Stimulated activated CD8-positive, alpha-beta memory T cell treated with anti-CD3 and anti-CD28 coated beads, Interleukin-4, amount 100 ng/mL, for 1 hour (primary cell): ENCODE measurements at places on chromosomes 1 and 21.

- DNase-seq = no peak
Measured at GRCh38 chr21:17195976-17196375, 316.9 kb upstream of the CXADR start.

DNA sequence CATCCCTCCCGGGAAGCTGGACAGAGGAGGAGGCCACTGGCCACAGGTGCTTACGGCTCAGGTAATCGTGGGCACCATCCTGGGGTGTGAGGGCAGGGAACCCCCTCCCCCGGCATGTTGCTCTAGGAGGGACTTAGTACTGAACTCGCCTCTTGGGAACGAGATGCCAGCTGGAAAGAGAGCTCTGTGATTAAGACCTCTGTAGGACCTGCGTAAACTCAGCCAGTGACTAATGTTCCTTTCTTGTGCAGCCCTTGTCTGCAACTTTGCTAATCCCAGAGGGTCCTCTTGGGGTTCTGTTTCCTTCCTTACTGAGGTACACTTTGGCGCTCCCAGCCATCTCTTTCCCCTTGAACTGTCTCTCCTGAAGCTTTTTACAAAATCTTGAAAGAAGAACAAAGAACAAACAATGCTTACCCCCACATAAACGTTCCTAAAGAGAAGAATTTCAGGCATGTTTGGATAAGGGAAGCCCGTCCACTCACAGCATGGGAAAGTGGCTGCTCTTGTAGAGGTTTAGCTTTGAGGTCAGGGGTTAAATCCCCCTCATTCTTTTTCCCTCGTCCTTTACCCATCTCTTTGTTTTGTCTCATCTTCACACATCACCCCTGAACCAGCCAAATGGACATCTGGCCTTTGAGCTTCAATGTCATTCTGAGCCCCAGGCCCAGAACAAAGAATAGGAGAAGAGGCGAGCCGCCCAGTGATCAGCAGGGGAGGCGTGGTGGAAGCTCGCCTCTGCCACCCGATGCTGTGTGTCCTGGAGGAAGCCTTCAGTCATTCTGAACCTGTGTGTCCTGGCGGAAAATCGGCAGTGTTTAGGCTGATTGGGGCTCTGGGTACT lies 37.4 kb downstream of the CITED4 start:
- DNase-seq = no peak

- DNase-seq = no peak
Measured at GRCh38 chr1:204074274-204075138, 1.6 kb downstream of the SOX13 start.

GRCh38 chr1:81542196-81542595 lies 258.5 kb upstream of the ADGRL2 start:
- no peak for DNase-seq

- DNase-seq = no peak
Measured at GRCh38 chr1:15299806-15300205, 52.8 kb downstream of the FHAD1 start.

DNA sequence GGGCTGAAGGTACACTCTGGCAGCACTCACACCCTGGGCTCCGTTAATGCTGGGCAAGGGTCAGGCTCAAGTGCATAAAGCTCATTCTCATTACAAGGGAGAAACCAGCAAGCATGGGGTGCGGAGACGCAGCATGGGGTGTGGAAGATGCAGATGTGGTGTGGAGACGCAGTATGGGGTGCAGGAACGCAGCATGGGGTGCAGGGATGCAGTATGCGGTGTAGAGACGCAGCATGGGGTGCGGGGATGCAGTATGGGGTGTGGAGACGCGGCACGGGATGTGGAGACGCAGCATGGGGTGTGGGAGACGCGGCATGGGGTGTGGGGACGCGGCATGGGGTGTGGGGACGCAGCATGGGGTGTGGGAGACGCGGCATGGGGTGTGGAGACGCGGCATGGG lies 390.7 kb downstream of the NPHP4 start:
- no peak for DNase-seq

DNA sequence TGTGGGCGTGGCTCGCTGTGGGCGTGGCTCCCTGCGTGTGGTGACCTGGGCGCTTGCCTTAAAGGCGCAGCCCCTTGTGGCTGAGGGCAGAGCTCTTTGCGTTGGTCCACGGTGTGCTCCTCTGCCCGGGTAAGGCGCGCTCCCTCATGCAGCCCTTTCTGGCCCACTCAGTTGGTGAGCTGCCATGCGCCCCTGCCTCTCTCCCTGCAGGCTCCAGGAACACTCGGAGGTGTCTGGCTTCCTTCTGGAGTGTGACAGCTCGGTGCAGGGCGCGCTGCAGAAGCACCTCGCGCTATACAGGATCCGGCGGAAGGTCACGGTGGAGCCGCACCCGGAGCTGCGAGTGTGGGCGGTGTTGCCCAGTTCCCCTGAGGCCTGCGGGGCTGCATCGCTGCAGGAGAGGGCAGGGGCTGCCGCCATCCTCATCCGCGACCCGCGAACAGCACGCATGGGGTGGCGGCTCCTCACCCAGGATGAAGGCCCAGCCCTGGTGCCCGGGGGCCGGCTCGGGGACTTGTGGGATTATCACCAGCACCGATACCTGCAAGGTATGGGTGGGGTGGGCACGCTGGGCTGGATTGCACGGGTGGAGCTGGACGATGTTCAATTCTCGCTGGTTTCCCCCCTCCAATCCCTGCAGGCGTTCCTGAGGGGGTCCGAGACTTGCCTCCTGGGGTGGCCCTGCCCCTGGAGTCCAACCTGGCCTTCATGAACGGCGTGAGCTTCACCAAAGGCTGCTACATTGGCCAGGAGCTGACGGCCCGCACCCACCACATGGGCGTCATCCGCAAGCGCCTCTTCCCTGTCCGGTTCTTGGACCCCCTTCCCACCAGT lies 9.1 kb downstream of the IBA57 start:
- no peak for DNase-seq

GRCh38 chr1:117060441-117061317 lies 553 bp downstream of the TTF2 start:
- DNase-seq = no peak

GRCh38 chr21:46500224-46500861 lies 41.7 kb downstream of the DIP2A start:
- no peak for DNase-seq

DNA sequence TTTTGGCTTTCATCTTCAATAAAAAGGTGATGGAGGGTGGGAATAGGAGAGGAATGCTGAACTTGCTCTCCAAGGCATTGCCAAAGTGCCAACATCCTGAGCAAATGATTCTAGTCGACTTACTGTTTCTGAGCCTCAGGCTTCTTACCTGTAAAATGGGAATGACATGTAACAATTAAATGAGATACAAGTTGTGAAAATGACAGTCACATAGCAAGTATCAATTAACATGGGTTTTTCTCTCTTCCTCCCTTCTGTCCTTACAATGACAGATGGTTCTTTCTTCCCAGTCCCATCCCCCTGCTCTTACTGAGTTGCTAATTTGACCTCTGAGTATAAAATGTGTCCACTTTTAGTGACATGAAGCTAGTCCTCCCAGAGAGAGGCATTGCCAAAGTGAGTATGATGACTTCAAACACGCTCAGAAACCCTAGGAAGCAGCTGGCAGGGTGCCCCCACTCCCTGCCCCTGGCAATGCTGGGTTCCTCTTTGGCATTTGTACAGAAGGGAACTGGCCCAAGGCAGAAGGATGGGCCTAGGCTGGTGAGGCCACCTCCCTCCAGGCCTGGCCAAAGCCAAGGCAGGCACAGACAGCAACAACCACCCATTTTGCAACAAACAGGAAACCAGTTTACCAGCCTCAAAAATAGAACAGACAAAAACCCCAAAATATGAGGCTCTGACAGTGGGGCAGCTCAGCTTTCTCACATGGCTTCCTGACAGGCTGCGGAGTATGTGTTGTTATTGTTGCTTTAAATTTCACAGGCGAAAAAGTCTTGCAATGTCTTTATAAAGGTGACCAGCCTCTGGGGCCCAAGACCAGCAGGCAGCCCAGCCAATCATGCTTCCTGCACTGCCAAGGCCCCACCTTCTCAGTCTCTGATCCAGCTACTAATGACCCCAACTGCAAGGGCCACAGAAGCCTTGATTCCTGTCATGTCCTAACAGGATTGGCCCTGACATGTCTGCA lies 115.9 kb downstream of the HIVEP3 start:
- no peak for DNase-seq

DNA sequence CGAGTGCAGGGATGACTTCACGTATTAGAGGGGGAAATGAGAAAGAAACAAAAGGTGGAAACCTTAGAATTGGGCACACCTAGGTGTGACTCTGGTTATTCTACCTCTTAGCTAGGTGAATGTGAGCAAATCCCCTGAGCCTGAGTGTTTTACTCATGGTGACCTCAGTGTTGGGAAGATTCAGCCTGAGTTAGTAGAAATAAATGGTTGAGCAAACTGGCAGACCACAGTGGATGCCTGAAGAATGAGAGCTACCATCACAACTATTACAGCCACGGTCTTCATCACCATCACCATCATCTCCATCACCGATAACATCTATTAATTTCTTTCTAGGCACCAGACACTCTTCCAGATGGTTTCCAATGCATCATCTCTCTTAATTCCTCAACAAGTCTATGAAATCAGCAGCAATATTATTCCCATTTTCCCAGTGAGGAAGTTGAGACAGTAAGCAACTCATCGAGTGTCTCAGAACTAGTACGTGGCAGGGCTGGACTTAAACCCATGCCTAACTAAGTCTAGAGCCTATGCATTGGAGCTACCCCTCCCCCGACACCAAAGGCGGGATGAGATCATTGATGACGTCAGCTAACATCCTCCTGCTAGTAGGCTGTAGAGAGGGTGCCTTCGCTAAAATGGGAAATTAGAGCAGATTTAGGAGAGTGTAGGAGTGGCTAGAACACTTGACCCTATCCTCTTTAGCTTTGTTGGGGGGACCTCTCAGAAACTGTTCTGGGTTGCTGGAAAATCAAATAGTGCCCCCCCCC lies 7.9 kb upstream of the KAZN start:
- DNase-seq = no peak

DNA sequence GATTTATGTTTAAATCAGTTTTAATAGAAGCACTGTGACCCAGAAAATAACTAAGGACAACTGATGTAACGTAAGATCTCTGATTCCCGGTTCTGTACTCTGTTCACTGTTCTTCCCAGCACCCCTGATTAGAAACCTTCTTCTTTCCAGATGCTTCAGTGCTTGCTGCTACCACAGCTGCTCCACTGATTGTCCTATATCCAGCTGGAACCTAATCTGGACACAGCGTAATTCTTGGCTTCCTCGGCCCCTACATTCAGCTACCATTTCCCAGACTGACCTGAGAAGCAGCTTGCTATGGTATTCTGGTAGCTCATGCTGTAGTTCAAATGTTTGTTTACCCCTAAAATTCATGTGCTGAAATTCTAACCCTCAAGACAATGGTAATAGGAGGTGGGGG lies 302.7 kb downstream of the GRIK1 start:
- no peak for DNase-seq

DNA sequence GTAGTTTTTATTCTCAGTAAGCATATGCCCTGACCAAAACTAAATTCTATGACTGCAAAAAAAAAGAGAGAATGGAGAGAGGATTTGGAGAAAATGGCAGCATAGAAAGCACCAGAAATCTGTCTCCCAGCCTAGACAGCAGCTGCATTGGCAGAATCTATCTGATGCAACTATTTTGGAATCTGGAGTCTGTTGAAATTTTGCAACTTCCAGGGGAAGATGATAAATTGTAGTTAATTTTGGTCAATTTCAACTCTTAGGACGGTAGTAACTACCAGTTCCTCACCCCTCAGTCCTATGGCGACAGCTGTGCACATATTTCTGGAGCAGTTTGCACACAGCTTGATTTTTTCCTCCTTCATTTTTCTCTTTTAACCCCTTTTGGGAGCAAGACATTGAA lies 10.9 kb downstream of the EXO5 start:
- DNase-seq = no peak

DNA sequence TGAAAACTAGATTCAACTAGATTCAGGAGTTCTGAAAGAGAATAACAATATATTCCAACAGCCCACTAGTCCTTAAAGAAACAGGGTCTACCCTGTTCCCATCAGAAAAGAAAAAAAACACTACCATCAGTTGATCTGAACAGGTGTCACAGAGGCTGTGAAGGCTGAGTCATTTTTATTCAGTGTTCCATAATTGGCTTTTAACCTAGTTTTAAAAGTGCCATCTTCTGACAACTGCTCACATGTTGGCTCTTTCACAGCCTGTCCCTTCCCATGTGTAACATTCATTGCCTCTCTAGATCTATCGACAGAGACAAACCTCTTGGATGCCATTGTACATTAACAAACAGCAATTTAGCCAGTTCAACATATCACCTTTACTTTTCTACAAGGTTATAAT lies 243.7 kb downstream of the TBX15 start:
- no peak for DNase-seq

DNA sequence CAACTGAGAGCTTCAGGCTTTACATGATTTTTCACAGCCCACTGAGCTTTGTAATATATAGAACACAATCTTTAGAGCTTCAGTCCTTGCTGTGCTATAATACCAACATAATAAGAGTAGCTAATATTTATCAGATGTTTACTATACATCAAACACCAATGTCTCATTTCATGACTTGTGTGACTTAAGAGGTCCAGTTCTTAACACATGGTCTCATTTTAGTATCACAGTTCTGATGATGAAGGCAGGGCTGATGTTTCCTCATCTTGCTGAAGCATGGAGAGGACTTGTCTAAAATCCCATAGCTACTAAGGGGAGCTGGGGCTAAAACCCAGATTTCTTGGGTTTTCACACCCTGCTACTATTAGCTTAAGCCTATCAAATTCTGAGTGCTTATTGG lies 5.5 kb downstream of the MTR start:
- DNase-seq = no peak

- peak; percentile 46 for DNase-seq
Measured at GRCh38 chr1:167555971-167556714, 2.6 kb upstream of the CREG1 start.

DNA sequence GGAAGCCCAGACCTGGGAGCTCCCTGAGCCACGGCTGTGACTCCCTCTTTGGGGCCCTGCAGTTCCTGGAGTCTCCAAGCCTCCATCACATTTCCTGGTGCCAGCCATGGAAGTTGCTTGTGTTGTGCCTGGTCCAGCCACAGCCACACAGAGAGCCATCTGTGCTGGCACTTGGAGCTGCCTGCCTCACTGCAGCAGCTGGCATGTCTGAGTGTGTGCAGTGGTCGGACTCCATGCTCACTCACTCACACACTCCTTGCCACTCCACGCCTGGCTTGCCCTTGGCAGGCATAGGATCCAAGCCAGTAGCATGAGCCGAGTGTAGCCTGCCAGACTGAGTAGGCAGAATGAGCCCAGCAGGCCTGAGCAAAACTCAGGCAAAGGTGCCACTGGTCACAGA lies 516.3 kb upstream of the BEND5 start:
- no peak for DNase-seq

DNA sequence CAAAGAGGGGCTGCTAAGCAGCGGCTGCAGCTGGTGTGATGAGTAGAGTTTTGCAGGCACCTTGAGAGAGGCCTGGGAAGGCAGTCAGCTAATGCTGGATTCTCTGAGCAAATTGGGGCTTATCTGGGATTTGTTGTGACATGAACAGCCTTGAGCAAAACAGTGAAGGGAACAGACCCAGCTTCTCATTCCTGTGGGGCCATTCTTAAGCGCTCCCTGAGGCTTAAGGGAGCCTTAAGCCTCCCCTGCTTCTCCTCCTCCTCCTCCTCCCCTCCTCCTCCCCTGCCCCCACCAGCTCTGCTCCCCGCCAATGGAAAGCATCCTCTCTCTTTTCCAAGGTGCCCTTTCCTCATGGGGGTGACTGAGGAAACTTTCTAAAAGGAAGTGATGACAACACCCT lies 21.3 kb downstream of the HMGCS2 start:
- DNase-seq = no peak
